ENCODE measurements at places on chromosomes 3 and 15. TPM values are rescaled to one million over a fixed set of nuclear protein-coding genes. Genes with fewer than 3 reads are reported as not detected.

DNA sequence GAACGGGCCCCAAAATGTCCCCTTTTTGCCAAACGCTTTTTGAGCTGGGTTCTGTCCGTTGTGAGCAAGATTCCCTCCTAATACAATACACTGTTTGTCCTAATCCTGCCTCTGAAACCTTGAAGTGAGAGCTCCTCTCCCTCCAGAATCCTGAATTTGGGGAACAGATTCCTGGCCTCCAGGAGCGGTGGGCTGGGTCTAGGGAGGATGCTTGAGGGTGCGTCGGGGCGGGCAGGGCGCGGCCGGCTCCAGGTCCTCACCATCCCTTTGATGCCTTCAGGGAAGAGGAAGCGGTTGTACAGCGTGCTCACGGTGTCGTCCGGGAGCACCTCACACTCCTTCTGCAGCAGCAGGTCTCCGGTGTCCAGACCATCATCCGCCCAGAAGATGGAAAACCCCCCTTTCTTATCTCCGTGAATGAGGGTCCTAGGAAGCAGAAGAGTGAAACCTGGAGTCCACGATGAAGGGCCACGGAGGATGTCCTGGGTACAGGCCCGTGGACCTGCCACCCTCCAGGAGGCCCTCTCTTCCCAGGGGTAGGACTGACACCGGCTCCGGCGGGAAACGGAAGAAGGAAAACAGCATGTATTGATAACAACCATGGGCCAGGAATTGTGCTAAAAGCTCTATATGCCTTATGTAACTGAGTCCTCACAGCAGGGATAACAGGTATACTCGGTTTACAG lies 23.2 kb downstream of the ALDH1L1 start:
- DNase-seq = no peak

DNA sequence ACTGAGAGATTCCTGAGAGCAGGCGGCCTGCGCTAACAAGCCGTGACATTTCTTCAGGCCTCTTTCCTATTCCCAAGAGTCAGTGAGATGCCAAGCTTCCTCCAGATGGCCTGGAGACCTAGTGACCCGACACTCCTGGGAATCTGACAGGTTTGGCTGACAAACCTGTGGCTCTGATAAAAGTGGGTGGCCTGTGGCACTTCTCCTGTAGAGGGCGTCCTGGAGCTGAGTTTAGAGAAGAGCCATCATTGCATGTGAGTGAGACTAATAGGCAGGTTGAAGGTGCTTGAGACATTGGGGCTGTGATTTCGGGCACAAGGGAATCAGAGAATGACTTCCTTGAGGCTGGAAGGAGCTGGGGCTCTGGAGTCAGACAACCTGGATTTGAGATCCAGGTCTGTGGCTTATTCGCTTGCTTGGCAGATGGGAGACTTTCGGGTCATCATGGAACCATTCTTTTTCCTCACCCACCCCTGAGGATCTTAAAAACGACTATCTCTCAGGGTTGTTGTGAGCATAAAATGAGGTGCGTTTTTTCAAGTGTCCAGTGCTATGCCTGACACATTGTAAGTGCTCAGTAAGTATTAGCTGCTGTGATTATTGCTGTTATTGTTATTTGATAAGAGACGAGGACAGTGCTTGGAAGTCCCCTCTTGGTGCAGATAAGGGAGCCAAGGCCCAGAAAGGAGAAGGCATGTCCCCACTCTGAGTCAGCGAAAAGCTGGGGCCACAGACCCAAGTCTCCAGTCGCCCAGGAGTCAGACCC lies 77.2 kb downstream of the SCN10A start:
- no peak for DNase-seq

The GMNC gene
- polyA plus RNA-seq = 3.8 TPM

DNA sequence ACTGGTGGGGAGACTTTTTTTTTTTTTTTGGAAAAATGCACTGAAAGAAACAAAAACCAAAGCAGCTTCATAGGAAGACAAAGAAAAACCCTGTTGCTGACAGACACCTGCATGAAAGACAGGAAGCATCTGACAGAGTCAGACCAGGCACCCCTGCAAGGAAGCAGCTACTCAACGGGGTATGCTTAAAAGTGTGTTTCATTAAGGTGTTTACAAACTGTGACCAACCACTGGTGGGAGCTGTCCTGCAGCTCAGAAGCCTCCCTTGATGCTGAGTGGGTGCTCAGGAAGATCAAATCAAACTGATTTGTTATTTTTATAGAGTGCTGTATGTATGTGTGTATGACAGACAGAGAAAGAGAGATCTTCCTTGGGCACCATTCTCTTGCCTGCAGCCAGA lies 34.7 kb upstream of the AGBL1 start:
- DNase-seq = no peak

DNA sequence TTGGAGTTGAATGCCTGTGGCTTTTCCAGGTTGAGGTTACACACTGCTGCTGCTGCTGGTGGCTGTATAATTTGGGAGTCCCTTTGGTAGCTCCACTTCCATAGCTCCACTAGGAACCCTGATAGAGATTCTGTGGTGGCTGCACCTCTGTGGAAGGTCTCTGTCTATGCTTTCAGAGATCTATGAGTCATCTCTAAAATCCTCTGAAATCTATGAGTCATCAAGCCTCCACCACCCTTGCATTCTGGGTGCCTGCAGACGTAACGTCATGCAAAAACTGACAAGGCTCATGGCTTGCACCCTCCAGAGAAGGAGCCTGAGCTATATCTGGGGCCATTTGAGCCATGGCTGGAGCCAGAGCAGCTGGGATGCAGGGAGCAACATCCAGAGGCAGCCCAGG lies 1037.0 kb upstream of the CFAP20DC start:
- DNase-seq = no peak

- DNase-seq = no peak
Measured at GRCh38 chr3:78287085-78287484, 1247.2 kb downstream of the ROBO2 start.

- DNase-seq = no peak
Measured at GRCh38 chr3:190877925-190878324, 15.4 kb upstream of the GMNC start.

DNA sequence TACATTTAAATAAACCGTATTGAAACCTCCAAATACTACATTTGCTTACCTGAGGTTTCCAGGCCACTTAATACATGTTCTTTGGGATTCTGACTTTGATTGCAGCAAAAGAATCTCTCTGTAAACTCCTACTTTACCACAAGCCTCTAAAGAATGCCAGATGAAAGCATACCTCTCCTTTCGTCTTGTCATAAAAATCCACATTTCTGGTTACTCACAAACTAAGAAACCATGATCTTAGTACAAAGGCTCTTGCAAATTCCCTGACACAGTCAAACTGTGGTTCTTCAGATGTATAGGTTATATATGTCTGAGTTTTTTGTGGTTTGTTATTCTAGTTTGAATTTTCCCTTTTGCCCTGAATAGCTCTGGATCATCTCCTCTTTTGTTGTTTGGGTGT lies 188.4 kb downstream of the RAP2B start:
- DNase-seq = no peak

The SI gene
- 0.10 TPM for polyA plus RNA-seq

GRCh38 chr15:99987119-99987506 lies 253.9 kb upstream of the LYSMD4 start:
- no peak for DNase-seq

DNA sequence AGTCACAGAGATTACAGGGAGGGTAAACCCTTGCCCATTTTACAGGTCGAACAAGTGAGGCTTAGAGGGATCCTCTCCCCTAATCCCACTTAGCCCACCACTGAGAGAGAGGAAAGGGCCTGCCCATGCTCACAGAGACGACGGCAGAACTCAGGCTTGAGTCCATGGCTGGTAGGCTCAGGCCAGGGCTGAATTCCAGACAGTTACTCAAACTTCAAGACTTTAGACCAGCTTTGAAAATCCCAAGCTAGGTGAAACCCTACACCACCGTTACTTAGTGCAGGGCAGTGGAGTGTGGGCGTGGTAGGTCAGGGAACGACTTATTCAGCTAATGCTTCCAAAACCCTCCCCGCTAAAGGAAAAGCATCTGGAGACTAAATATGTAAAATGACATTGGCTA lies 16.4 kb downstream of the GRIP2 start:
- DNase-seq = no peak

DNA sequence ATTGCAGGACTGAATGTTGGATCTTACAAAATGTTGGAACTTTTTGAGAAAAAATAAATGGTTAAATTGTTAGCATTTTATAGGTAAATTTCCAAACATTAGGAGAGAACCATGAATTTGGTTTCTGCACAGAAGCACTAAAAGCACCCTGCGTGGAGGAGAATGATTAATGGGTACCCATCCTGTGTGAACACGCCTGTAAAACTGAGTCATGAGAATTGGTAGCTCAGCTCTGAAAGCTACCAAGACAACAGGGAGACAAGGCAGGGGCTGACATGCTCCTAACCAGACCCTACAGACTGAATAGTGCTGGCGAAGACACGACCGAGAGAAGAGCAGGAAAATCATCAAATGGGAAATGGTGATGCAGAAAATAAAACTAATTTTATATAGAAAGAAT lies 32.4 kb upstream of the MTMR10 start:
- DNase-seq = no peak

GRCh38 chr3:197784019-197784585 lies 7.0 kb upstream of the LRCH3 start:
- no peak for DNase-seq

DNA sequence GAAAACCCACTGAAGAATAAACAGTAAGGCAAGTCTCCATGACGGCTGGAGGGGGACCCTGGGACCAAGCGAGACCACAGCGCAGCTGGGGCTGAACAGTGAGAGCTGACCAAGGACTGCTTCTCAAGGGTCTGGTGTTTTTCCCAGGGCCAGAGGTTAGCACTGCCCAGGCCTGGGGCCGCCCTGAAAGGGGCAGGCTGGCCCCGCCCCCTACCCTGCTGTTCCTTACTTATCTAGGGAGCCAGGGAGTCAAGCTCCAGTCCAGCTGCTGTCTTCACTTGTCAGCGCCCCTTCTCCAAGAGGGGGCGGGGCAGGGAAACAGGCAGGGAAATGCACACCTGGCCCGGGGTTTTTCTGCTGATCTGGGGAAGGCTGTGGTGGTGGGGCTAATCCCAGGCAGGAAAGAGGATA lies 51.6 kb upstream of the HACD2 start:
- no peak for DNase-seq

DNA sequence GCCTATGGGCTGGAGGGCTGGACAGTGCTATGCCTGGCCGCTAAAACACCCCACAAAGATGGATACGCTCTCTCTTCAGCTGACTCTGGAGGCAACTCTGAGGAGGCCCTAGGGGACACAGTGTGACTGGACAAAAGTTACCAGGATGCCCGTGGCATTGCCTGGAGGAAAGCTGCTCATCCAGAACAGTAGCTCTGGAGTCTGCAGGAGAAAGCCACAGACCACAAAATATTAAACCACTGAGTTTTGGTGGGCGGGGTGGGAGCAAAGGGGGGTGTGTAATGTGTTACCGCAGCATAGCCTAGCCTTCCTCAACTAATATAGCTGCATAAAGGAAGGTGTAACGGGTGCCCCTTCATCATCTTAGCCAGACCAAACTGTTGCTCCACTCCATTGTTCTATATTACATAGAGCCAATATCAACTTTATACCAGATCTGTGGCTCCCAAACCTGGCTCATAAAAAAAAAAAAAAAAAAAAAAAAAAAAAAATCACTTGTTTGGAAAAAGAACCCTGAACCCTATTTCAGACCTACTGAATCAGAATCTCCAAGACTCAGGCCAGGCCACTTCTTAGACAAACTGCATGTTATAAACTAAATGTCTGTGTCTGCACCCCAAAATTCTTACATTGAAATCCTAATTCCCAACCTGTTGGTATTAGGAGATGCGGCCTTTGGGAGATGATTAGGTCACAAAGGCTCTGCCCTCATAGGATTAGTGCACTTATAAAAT lies 132.6 kb downstream of the TNIK start:
- DNase-seq = no peak

Data from left renal pelvis (tissue), 4 donors.